Adipocyte (in vitro differentiated cells): ENCODE measurements at places on chromosomes 2 and 18.
A peak's percentile ranks its signal among the peaks of the same experiment; 100 is the strongest.

GRCh38 chr2:86337244-86337835 lies at the start of gene REEP1:
TSS of gene REEP1 (minus strand) at chr2:86337626. CDS start at chr2:86337510, 116 bp downstream.
- peak; percentile 42 for DNase-seq

DNA sequence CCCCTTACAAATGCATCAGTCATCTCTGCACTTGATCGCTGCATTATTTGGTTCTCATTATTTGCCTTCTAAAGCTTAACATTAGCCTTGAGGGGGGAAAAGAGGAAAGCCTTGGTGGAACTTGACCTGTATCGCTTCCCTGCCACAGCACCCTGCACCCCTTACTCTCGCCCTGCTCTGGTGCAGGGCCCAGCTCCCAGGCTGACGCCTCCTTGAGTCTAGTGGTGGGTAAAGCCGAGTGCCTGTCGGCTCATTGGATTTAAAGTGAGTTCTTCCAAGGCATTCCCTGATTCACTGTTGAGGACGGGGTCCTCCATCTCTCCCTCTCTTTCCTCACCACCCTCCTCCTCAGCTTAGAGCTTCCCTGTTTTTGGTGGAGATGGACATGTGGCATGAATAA lies 145.0 kb upstream of the GYPC start:
- DNase-seq, result no peak

GRCh38 chr18:577643-578375 lies 2.4 kb upstream of the CETN1 start:
- DNase-seq, result no peak

DNA sequence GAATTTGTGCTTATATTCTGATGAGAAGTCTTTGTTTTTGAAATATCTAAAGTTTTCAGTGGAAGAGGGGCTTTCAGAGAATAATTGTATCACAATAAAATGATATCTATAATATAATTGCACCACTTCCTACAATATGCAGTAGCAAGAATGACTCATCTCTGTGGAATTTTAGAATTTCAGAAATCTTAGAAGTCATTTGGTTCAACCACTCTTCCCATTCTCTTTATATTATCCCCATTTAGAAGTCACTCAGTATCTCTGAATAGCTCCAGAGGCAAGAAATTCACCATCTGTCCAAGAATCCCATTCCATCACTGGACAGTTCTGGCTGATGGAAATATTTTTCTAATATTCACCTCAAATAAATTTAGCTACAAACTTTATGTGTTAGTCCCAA lies 59.3 kb upstream of the CCDC68 start:
- DNase-seq, result peak; percentile 52

- DNase-seq, result no peak
Observed at GRCh38 chr2:163647300-163647699, 88.5 kb downstream of the FIGN start.

DNA sequence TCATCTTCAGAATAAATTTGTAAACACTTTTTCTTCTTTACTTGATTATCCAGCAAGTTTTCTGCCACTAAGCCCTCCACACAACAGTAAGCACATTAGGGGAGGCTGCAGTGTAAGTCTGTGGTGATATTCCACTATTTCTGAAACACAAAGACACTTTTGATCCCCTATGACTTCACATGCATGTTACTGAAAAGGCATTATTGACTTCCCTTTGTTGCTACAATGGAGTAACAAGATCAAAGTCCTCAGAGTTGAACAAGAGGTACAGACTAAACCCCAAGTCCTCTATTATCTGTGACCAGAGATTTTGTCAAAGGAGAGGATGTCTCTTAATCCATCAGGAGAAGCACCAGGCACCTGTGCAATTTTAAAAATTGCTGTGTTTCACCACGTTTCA lies 157.9 kb downstream of the CD226 start:
- no peak for DNase-seq

DNA sequence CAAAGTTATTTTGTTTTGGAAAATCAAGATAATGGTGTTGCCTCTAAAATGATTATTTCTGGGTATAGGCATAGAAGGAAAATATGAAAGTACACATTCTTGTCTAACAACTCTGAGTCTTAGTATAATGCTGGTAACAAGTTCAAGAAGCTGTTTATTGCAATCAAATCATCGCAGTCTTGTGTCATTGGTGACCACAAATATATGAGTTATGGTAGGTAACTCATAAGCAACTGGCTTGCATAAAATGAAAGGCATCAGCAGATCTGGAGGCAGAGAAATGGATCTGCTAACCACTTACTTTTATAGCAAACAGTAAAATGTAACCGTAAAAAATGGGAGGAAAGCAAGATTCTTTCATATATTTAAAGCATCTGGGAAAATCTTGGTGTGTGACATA lies 156.2 kb upstream of the TCF4 start:
- no peak for DNase-seq

DNA sequence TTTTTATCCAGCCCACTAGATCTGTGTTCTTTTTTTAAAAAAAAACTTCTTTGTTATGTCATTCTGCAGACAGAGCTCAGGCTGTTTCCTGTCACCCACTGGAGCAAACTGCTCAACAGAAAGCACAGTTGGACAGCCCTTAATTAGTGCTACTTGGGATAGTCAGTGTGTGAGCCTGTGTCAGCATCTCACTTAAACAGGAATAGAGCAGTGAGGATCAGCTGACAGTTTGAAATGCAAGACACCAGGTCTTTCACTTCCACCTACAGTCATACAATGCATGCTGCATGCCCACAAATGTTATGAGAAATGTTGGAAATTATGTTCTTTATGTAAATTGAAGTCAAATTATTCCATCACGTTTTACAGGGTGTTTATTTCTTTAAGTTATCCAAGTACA lies 174.9 kb downstream of the NR4A2 start:
- DNase-seq, result no peak

DNA sequence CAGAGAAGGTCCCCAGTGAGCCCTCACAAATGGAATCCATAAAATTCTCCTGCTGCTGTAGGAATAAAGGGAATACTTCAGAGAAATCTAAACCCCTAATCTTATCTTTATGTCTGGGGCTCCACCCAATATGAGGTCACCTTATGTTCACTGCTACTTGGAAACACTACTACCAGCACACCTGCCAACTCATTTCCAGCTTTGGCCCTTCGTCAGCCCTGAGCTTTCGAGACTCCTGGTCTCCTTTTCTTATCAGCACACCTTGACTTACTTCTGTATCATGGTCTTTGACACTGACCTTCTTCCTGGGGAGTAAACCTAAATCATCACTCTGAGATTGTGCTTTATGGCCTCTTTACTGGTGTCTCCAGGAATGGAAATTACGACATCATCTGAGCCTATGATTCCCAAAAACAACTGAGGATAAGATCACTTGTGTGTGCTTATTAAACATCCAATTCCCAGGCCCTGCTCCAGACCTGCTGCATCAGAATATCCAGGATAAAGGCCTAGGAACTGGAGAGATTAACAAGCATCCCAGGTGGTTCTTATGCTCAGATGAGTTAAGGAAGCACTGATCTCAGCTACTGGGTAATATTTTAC lies 22.2 kb upstream of the ASNSD1 start:
- no peak for DNase-seq

DNA sequence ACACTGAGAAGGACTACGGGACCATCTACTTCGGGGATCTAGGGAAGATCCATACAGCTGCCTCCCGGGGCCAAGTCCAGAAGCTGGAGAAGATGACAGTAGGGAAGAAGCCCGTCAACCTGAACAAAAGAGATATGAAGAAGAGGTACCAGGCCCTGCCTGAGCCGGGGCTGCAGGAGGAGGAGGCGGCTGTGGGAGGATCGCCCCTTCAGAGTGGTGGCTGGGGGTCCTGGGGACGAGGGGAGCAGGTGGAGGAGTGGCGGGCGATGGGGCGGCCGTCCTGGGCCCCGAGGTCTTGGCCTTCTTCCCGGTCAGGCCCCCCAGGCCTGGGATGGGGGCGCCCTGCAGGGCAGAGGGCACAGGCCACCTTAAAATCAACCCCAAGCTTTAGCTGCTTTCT lies 524 bp downstream of the ANKRD30B start:
- no peak for DNase-seq

DNA sequence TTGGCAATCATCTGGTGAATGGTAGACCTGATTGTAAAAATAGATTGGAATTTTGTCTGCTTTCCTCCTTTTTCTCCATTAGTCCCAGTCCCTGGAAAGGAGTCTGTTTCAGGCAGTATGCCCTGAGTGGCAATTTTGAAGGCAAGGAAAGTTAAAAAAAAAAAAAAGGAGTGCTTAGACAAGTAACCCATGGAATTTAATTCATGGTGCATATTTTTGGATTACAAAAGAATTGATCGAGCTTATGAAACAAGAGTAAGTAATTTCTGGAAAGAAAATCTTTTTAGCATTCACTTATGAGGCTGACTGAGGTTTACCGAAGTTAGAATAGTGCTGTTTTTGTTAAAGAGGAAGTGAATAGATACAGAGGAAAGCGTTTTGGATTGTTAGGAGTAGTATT lies 29.4 kb upstream of the TMEM178A start:
- peak; percentile 11 for DNase-seq

DNA sequence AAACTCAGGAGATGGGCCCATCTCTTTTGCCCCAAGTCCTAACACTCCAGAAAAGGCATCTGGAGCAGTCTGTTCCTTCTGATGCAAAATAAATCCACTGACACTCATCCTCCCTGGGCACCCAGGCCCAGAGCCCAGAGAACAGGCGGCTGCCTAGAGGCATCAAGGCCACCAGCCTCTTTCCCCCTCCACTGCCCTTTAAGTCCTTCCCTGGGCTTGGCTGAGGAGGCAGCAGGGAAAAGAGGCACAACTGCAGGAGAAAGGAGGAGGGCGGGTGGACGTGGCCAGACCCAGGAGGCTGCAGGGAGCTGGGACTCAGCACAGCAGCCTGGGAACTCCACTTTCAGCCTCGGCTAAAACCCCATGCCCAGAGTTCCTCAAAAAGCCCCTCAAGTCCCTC lies 99.7 kb upstream of the ID2 start:
- no peak for DNase-seq

- DNase-seq, result no peak
Observed at GRCh38 chr2:55590810-55591440, 26.5 kb downstream of the PPP4R3B start.

GRCh38 chr2:9178904-9179571 lies 27.6 kb upstream of the ASAP2 start:
- DNase-seq, result peak; percentile 85

- no peak for DNase-seq
Observed at GRCh38 chr2:158172719-158173118, 71.0 kb downstream of the UPP2 start.

- DNase-seq, result no peak
Observed at GRCh38 chr18:57195341-57195740, 48.5 kb downstream of the BOD1L2 start.

- peak; percentile 41 for DNase-seq
Observed at GRCh38 chr2:178234648-178235047, 40.3 kb downstream of the OSBPL6 start.

DNA sequence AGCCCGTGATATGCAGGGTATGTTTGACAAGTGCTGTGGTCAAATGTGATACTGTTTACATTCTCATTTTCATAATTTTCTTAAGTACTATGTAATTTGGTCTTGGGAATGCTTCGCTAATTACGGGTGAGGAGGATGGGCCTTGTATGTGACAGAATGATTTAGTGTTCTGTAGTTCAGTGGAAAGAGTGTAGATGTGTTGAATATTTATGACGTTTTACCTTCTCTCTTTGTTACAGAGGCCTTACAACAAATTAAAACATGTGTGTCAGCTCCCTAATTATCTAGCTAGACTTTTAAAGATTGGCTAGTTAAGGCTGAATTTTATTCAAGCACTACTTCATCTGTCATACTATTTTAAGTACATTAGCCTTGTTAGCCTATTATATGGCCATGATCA lies 10.6 kb upstream of the CHRNA1 start:
- DNase-seq, result no peak

GRCh38 chr2:72943540-72944395 lies 26.4 kb downstream of the EMX1 start:
- DNase-seq, result no peak

DNA sequence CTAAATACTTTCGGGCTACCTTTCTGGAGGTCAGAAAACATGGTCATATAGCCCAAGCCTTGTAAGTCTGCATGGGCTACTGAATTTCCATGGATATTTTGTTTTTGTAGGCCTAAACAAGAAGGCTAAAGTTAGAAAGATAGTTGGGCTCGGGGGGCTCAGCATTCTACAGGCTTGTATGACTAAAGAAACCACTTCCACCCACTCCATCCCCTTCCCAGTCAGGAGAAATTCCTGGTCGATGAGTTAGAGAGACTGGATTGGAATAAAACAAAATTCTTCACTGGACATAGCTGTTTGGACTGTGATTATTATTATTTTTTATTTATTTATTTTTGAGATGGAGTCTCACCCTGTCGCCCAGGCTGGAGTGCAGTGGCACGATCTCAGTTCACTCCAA lies 539.4 kb upstream of the TNP1 start:
- no peak for DNase-seq

GRCh38 chr18:55488473-55488872 lies 99.5 kb downstream of the TCF4 start:
- no peak for DNase-seq

DNA sequence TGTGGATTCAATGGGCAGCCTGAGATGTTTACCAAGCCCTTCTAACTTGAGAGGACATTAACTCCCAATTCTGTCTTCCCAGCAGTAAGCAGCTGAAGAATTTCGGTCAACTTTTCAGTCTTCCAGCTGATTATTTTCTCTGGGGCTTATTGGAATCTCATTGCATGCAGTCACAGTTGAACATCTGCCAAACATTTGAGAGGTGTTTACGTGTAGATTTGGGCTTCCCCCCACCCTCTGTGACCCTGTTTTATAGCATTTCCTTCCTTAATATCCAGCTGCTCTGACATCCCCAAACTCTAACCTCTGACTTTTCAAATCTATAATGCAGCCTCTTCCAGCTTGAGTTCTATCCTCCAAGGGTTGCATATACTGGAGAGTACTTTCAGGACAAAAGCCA lies 16.5 kb upstream of the VIT start:
- DNase-seq, result peak; percentile 11

DNA sequence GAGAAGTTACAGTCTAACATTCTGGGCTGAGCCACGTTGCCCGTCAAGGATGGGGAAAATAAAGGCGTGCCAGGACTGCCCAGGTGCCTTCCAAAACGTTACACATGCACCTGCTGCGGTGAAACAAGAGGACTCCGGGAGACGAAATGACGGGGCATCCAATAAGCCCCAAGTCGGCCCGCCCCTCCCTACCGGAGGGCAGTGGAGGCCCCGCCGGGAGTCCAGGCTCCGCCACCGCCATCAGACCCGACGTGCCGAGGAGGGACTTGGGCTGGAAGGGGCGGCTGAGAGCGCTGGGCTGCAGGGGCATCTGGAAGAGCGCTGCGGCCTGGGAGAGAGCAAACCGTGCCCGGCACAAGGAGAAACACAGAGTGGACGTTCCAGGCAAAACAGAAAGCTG lies 112.5 kb upstream of the GPC1 start:
- DNase-seq, result no peak

GRCh38 chr2:112140205-112140802 lies 2.1 kb downstream of the FBLN7 start:
- no peak for DNase-seq

GRCh38 chr2:239820836-239821693 lies 204.1 kb downstream of the NDUFA10 start:
- DNase-seq, result no peak
